Stimulated activated CD4-positive, alpha-beta T cell treated with anti-CD3 and anti-CD28 coated beads, Interleukin-1b, Interleukin-23, amount 100 ng/mL, for 1 hour (primary cell): ENCODE measurements at places on chromosomes 4 and X.

GRCh38 chr4:42302348-42302747 is 94.9 kb upstream of the SHISA3 start:
- DNase-seq = no peak

- no peak for DNase-seq
These were observed 30.9 kb downstream of the RNF212 start for GRCh38 chr4:1082215-1083182.

DNA sequence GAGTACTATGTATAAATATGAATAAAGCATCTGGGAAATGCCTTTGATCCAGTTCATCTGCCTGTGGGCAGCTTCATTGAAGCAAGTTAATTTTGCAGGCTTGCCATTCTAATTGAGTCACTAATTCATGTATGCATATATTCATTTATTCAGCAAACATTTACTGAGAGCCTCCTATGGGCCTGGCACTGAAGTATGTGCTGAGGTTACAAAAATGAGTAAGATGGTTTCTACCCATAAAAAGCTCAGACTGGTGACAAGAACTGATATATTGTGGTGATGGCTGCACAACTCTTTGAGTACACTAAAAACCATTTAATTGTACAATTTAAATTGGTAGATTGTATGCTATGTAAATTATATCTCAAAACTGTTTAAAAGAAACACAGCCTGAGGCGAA is 1.1 kb upstream of the MRPL1 start:
- no peak for DNase-seq

GRCh38 chr4:156111686-156112085 is 158.0 kb upstream of the CTSO start:
- no peak for DNase-seq

- DNase-seq = no peak
These were observed 8.1 kb upstream of the SLC25A6 start for GRCh38 chrX:1400049-1400448.

DNA sequence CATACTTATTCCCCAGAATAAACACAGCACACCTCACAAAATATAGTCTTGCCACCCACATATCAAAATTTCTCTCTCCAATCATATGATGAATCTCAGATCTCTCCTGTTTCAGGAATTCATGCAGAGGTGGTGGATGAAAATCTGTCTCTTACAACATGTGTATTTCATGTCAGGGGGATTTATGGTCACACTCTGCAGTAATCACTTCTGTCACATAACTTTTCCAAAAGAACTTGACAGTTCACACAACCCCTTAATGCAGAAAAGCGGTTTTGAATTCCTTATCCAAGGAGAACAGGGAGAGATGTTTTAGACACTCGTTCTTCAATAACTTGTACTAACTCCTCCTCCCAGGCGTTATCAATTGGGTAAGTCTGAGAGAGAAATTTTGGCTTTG is 180.5 kb upstream of the ETNPPL start:
- DNase-seq = no peak

DNA sequence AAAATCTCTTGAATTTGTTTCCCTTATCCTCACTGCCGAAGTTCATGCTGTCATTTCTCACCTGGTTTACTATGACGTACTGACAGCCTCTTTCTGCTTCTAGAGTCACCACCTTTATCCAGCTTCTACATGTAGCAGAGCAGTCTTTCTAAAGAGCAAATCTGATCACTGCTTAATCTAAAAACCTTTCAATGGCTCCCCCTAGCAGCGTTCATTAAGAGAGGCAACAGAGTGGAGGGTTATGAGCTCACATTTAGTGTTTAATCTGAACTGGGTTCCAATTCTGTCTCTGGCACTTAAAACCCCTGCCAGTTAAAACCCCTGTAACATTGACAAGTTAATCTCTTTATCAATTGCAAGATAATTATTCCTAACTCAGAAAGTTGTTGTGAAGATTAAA is 4.4 kb downstream of the RBPJ start:
- no peak for DNase-seq

DNA sequence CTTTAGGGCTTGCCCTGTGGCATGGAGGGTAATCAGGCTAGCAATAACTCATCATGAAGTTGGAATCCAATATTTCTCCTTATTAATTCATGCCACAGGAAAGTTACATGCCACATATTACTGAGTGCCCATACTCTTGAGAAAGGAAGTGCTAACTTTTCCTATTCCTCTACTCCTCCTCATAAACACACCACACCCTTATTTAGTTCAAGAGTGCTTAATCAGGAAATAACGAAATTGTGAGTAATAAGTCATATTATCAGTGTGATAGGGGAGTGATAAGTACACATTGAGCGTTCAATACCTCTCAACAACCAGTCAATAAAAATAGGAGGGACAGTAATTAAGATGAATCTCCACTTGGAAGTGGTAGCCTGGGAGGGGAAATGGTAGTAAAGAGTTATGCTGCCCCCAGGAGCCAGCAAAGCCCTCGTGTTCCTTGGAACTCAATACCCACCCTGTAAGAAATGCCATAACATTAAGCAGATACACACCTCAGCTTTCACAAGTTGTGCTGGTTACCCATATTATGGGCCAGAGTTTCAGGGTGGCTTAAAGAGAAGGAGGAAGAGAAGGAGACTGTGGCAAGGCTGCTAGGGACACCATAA is 410.0 kb upstream of the NR3C2 start:
- no peak for DNase-seq

DNA sequence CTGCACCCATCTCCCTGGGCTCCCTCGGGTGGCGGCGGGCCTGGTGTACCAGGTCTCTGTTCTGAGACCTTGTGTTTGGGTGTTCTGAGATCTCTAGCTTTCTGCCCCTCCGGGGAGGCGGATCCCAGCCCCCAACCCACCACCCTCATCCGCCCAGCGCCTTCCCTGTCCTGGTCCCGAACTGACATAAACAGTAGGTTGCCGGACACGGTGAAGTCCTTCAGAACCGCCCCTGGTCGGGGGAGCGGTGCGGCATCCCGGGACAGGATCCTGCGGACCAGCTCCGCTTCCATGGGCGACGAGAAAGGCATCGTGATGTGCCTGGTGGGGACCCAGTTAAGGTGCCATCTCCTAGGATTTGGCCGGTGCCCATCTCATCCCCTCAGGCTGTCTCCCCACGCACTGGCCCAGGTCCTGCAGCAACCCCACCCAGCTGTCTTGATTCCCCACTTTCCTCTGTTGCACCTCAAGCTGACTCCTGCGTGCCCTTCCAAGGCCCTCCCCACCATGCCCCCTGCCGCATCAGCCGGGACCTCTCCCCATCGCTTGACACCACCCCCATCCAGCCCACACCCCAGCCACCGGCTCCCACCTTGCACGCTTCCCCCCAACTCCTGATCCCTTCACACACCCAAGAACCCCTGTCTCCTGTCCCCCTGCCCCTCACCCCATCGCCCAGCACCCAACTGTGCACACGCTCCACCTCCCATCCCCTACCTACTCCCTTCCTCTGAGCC is 900 bp downstream of the CTAG2 start:
- DNase-seq = no peak

DNA sequence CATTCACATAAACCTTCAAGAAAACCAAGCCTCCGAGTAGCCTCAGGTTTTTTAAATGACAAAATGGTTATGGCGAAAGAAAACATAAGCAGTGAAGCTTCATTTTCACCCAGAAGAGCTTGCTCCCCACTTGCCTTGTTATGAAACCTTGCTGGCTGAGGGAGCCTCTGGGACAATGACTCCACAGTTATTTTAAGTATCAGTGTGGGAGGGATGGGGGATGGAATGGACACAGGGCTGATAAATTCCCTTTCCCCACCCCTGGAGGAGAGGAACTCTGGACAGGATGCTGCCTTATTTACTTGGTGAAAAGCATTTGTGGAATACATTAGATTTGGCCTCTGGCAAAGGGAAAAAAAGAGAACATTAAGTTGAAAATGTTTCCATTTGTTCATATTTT is 220.7 kb upstream of the CNKSR2 start:
- no peak for DNase-seq

DNA sequence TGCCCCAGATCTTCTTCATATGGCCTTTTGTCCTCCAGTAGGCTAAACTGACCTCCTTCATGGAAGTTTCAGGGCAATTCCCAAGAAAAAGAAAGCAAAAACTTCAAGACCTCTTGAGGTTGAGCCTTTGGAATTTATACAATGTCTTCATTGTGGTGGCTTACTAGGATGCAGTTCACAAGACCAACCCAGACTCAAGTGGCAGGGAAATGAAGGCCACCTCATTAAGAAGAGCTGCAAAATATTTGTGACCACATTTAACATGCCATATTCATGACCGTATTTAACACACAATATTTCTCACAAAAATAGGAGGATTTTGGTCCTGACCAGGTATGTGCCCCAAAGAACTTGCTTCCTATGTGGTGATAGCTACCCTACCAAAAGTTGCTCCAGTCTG is 605.5 kb upstream of the PITX2 start:
- no peak for DNase-seq

DNA sequence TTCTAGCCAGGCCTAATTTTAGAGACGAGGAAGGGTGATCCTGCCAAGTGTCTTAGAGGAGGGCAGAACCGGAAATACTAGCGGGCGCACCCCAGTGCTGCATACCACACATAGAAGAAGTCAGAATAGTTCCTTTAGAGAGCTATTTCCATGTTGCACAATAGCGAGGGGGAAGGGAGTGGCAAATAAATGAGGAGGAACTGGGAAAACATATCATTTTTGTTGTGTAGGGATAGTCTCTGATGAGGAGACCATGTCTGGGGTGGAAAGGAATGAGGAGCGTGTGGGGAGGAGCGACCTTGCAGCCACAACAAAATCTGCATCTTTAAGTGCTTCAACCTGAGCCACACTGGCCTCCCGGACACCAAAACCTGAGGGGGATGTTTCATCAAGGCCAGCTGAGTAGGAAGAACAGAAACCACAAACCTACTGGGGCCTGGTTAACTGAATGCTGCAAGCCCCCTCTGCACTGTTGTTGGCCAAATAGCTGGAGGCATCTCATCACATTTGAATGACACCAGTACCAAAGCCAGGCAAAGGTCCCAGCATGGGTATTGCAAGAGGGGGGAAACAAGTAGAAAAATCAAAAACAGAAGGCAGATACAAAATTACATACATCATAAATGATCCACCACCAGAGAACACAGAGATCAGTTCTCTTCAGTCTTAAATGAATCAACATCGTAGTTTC is 26.7 kb upstream of the C1QTNF7 start:
- no peak for DNase-seq

- DNase-seq = no peak
These were observed 74.1 kb downstream of the DOCK11 start for GRCh38 chrX:118569676-118570075.

DNA sequence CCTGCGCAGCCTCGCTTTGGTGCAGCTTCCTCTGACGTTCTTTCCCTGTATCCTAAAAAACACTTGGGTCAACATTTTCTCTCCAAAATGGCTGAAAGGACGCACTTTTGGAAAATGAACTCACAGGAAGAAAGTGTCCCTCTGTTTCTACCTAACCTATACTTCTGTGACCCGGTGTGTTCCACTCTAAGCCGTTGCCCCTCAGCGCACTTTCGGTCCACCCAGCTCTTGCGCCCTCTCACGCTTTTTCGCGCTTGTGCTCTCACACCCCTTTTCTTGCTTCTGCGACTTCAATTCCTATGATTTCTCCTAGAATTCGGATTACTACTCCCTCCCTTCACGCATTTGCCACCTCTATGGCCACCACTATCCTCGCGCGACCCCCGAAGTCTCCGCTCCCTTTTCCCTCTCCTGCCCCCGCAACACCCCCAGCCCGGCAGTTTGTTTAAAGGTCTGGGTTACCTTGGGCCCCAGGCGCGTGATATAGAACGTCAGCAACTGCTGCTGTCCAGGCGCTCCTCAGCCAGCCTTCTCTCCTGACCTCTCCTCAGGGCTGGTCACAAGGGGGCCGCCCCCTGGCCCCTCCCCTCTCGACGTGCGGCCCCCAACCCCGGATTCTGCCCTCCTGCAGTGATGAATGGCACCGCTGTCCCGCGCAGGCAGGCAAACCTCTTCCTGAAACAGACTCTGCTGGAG is at the start of gene USP51:
TSS of gene USP51 (minus strand) at position 535 of the 696 bp plus-strand sequence. CDS start 909 bp downstream, outside the sequence.
- no peak for DNase-seq

- DNase-seq = no peak
These were observed 402.9 kb downstream of the PCDH18 start for GRCh38 chr4:137129441-137129840.

- no peak for DNase-seq
These were observed 58.1 kb upstream of the GBA3 start for GRCh38 chr4:22634541-22635181.

DNA sequence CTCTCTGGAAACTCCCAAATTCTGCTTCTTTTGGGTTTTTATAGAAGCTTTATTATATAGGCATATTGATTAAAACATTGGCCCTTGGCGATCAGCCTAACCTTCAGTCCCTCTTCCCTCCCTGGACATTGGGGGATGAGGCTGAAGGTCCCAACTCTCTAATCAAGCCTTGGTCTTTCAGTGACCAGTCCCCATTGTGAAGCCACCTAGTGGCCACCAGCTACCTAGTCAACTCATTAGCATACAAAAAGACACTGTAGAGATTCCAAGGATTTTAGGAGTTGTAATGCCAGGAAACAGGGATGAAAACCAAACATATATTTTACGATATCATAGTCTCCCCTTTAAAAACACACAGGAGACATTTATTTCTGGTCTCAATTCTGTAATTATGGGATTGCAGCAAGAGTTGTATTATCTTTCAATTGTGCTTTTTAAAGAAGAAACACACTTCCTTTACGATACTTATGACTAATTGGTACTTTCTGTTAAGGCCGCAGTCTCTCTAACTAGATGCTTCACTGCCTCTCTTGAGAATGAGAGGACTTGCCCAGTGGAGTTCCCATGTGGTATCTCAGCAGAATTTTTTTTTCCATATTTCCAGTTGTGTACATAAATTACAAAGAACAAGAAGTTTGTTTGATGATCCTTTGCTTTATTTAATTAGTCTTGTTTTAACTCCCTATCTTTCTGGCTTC is 58.2 kb downstream of the WDR17 start:
- DNase-seq = no peak

DNA sequence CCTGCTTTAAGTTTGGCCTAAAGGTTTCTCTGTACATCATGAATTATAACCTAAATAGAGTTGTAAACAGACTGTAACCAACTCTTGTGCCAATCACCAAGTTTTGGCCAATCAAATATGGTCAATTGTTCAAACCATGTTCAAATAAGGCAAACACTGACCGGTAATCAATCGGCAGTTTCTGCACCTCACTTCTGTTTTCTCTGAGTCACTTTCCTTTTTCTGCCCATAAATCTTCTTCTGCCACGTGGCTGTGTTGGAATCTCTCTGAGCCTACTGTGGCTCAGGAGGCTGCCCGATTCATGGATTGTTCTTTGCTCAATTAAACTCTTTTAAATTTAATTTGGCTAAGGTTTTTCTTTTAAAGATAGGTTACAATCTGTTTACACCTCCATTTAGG is 16.5 kb upstream of the ENPP6 start:
- DNase-seq = no peak

GRCh38 chr4:121308828-121309227 is 72.0 kb downstream of the QRFPR start:
- DNase-seq = no peak

- DNase-seq = no peak
These were observed 236.4 kb downstream of the ZC4H2 start for GRCh38 chrX:64739792-64740378.

DNA sequence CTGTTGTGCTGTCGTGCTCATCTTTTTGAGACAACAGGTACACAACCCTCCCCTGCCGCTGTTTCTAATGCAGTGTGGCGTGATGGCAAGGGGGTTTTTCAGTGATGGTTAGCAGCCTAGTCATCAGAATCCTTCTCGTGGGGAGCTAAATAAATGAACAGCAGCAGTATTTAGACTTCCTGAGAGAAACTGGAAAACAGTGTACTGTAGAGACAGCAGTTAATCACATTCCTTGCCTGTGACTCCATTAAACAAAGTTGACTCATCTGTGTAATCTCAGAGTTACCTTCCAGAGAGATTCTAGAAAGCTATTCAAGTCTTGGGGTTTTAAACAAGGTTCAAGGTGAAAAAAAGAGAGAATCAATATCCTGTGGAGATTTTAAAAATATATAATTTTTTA is 1753.2 kb upstream of the PCDH7 start:
- DNase-seq = no peak
